ENCODE measurements at places on chromosomes 1 and 21.

DNA sequence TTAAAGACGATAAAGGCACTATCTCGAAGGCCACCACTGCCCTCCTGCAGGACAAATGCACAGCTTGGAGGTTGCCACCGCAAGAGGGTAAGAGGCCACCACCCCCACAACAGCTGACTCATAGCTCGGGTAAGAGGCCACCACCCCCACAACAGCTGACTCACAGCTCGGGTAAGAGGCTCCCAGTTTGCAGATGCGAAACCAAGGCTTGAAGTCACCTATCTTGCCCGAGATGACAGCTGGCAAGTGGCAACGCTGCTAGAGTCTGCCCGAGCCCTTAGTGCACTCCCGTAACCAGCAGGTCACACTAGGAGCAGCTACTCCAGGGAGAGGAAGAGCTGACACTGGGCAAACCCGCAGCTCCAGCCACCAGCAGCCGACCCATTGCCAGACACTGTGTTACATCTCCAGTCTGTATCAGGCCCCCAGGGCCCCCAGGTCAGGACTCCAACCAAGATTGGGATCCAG, 17.1 kb upstream of the SPSB1 start:
- peak; percentile 91 for DNase-seq

- no peak for DNase-seq
Observed at GRCh38 chr1:45730075-45730779, 20.2 kb downstream of the IPP start.

DNA sequence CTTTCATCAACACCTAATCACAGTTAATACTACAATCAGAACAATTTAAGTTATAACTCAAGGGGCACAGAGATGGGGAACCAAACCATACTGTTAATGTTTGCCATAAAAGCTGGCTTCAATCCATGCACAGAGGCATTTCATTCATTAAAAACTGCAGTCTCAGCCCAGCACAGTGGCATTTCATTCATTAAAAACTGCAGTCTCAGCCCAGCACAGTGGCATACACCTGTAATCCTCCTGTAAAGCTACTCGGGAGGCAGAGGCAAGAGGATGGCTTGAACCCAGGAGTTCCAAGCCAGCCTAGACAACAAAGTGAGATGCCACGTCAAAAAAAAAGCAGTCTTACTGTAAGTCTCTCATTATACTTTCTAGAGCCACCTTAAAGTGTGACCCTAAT, 29.2 kb downstream of the ARID4B start:
- no peak for DNase-seq

DNA sequence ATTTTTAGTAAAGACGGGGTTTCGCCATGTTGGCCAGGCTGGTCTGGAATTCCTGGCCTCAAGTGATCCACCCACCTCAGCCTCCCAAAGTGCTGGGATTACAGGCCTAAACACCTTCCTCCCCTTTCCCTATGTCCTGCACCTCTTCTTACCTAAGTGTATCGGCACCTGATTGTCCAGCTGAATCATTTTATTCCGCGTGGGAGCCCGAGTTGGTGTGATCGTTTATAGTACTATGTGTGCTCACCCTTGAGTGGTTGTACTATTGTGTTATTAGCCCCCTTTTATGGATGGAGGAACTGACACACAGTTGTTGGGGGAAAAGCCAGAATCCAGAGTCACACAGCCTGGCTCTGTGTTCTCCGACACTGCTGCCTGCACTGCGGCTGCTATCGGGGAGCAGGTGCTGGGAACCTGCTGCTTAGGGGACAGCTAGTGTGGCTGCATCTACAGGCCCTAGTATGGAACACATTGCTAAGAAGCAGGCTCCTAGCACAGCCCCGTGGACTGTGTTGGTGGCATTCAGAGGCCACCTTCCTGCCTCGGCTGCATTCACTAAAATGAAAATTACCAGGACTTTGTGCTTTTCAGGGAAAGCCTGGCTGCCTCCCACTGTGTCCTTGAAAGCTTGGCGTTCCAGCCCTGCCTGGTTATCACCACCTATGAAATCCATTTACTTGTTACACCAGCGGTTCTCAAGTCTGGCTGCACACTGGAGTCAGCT, 21.6 kb downstream of the ENO1 start:
- no peak for DNase-seq

DNA sequence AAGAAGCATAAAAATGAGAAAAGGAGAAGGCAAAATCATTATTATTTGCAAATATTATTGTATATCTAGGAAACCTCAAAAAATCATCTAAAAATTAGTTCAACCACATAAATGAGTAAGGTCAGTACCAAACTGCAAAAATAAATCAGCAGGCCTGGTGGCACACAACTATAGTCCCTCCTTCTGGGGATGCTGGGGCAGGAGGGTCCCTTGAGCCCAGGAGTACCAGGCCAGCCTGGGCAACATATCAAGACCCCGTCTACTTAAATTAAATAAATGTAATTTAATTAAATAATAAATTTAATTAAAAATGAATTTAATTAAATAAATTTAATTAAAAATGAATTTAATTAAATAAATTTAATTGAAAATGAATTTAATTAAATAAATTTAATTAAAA, 40.3 kb upstream of the TRIM67 start:
- DNase-seq: no peak

GRCh38 chr1:63817152-63817667, 43.4 kb downstream of the ROR1 start:
- DNase-seq: no peak

DNA sequence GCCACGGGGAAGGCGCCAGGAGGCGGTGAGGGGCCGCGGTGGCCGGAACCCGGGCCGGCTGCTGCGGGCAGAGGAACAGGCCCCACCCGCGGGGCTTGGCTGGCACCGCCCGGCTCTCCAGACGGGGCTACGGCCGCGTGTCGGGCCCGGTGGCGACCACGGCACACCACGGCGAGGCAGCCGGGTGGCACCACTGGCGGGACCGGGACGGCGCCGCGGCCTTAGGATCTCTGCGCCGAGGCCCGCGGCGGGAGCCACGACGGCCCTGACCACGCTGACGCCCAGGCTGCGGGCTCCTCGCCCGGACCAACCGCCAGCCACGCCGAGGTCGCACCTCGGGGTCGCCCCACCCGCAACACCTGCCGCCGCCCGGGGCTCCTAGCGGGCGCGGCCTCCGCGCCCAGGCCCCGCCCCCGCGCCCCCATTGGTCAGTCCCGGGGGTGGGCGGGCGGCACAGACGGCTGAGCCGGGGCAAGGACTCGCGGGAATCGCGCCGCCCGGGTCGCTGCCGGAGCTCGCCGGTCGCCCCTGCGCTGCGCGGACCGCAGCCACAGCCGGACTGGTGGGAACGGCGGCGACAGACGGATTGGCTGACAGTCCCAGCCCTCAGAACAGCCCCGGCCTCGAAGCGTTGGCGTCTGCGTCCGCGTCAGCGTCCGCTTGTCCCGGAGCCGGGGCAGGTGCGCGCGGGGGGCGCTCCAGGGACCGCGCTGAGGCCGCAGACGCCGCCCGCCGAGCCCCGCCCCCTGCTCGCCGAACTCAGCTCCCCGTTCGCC, at the start of gene BMP8A:
TSS of gene BMP8A (plus strand) at position 491 of the 776 bp plus-strand sequence. CDS start 356 bp downstream, outside the sequence.
- DNase-seq: peak; percentile 68
